8988T (cell line): ENCODE measurements at places on chromosomes 11 and 22.
A peak's percentile ranks its signal among the peaks of the same experiment; 100 is the strongest.

DNA sequence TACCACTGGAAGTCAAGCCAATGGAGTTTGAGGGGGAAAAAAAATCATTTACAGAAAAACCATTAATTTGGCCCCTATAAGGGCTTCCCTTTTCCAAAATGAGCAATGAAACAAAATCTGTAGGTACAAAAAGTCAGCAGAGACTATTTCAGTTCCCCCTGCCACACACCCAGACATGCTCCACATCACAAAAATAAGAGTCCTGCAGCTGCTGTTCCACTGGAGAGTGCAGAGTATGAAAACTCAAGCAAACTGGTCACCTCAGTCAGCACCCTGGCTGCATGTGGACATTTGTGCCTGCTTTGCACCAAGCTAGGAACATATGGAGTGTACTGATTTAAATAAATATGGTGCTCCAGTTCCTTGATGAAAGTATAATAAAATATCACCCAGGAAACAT is 15.1 kb downstream of the POU2AF1 start:
- no peak for DNase-seq

DNA sequence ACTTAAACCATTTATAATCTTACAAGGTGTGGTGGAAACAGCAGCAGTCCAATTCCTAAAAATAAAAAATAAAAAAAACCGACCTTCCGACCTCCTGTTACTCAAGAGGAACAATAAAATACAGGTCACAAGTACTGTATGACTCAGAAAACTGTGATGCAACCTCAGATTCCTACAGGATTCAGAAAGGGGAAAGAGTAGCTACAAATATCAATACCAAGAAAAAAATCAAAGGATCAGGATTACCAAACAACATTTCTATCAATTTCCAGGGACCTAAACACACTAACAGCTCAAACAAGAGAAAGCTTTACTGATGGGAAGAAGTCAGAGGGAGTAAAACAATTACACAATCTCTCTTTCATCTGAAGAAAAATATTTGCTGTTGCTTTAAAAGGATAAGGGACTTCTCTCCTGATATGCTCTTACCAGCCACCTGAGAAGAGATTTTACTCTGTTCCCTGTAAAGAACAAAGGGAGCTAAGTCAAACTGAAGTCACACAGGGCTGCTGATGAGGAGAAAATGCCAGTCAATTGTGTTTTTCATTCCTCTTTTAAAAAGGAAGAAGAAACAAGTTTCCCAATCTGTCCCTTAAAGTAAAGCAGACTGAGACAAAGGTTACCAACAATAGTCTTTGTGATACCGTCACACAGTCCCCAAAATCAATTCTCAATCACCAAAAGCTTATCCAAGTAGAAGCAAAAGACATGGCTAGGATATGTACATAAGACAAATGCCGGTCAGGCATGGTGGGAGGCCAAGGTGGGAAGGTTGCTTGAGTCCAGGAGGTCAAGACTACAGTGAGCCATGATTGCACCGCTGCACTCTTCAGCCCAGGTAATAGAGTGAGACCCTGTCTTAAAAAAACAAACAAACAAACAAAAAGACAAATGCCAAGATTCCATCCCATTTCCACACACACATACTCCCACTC is 39.3 kb downstream of the AMBRA1 start:
- no peak for DNase-seq

- DNase-seq: no peak
Measured at GRCh38 chr11:12472401-12473005, 95.1 kb downstream of the PARVA start.

GRCh38 chr11:73795925-73796632 is 8.4 kb downstream of the MRPL48 start:
- no peak for DNase-seq

GRCh38 chr11:55969845-55970244 is at the start of gene OR10AG1:
TSS of gene OR10AG1 (minus strand) at chr11:55969945. CDS start at chr11:55969907, 38 bp downstream.
- no peak for DNase-seq

DNA sequence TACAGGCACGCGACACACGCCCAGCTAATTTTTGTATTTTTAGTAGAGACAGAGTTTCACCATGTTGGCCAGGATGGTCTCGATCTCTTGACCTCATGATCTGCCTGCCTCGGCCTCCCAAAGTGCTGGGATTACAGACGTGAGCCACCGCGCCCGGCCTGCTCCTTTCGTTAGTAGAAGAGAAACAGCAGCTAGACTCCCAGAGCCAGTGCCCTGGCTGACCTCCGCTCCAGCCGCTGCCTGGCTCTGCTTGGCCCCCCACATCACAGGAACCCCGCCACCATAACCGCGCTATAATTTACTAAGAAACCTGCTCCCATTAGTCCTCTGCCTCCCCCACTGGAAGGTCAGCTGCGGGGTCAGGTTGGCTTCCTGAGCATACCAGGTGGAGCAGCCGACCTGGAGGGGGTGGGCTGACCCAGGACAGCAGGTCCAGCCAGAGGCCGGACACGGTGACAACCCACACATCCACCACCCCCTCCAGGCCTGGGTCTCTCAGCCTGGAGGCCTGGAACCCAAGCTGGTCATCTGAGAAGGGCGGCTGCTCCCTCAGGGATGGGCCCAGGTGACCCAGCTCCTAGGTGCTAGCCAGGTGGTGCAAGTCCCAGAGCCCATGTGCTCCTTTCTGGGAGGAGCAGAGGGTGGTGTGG is 7.5 kb upstream of the POLDIP3 start:
- DNase-seq: no peak

- DNase-seq: no peak
Measured at GRCh38 chr22:24060375-24060788, 49.3 kb downstream of the CABIN1 start.

DNA sequence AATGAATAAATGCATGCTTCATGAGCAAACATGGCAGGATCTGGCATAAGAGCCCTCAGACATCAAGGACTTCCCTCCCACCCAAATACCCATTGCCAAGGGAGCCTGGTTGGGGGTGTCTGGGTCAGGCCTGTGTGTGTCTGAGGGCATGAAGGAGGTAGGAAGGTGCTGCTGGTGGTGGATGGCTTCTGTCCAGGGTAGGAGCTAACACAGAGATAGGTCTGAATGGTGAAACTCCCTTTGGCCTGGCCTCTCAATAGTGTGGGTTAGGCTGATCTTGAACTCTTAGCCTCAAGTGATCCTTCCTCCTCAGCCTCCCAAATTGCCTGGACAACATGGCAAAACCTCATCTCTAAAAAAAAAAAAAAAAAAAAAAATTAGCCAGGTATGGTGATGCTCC is 2.8 kb downstream of the AMPD3 start:
- DNase-seq: no peak

GRCh38 chr11:46264030-46264429 is 13.4 kb upstream of the CREB3L1 start:
- no peak for DNase-seq

DNA sequence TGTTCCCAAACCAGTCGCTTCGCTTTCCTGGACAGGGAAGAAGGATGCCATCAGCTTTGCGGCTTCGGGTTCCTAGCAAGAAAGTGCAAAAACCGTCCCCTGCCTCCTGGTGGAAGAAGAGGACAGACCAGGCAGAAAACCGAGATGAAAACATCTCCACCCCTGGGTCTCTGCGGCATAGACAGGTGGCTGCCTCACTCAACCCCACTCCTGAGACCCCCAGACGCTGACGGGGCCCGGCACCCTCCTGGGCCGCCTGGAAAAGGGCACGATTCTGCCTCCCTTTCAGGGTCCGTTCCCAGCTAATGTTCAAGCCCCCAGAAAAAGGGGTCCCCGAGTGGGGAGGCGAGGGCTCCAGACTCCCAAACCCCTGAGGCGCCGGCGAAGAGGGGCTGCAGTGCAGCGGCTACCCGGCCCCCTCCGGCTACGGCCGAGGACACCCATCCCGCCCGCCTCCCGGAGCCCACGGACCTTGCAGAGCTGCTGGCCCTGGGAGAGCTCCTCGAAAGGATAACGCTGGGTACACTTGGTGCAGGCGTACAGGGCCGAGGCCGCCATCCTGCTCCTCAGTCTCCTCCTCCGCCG is 569 bp downstream of the FAM76B start:
- no peak for DNase-seq

GRCh38 chr22:38830026-38830844 is 13.6 kb downstream of the NPTXR start:
- DNase-seq: no peak

GRCh38 chr11:15500643-15501042 is 385.9 kb downstream of the INSC start:
- no peak for DNase-seq

DNA sequence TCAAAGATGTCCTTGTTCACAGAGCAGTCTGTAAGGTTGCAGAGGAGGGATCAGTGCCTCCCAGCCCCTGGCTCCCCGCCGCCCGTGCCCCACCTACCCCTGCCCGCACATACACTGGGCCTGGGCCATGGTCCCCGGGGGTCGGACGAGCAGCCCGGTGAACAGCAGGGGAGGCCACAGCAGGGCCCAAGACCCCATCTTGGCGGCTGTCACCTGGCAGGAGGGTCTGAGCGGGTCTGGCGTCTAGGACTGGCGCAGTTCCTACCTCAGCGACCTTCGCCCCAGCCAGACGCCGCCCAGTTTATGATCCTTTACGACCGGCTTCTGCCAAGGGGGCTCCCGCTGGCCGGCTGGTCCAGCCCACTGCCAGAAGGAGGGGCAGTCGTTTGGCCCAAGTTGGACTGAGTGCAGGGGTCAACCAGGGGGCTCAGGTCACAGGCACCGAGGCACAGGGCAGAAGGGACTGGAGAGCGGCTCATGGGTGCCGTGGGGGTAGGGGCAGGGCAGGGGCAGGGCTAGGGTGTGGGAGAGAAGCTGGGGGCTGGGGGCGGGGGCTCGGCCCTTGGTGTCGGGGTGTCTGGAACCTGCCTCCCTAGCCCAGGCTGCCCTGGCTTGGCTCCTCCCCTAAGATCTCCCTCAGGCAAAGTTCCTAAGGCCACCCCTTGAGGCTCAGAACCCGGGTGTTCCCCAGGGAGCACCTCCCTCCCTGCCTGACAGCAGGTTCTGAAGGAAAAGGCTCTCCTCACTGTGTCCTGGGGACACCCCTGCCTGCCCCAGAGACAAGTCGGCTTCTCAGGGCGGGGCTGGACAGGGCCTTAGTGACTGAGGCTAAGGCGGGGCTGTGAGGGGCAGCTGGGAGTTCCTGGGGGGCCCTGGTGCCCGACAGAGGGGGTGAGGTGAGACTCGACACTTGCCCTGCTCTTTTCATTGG is at the start of gene CDHR5:
TSS of gene CDHR5 (minus strand) at position 251 of the 931 bp plus-strand sequence. CDS start at position 198, 53 bp downstream.
- DNase-seq: no peak

GRCh38 chr11:118136801-118137200 is 15.8 kb downstream of the SCN4B start:
- DNase-seq: no peak

DNA sequence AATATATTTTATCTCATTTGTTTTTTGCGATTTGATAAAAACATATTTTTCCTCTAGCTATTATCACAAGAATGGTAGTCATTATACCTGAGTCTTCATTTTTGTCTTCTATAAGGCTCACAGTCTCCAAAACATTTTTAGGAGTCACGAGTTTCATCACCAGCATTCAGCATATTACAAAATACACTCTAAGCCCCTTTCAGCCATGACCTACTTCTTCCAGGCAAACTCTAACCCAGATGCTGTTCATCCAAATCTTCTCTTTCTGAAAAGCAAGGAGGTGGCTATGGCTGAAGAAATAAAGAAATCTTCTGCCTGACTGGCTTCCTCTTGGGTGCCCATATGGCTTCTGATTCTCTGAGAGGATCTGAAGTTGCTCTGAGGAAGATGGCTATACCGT is 35.7 kb upstream of the USP47 start:
- no peak for DNase-seq

- DNase-seq: no peak
Measured at GRCh38 chr22:50144005-50144614, 26.4 kb upstream of the PANX2 start.

GRCh38 chr11:128595221-128595620 is 7.9 kb upstream of the ETS1 start:
- DNase-seq: no peak

DNA sequence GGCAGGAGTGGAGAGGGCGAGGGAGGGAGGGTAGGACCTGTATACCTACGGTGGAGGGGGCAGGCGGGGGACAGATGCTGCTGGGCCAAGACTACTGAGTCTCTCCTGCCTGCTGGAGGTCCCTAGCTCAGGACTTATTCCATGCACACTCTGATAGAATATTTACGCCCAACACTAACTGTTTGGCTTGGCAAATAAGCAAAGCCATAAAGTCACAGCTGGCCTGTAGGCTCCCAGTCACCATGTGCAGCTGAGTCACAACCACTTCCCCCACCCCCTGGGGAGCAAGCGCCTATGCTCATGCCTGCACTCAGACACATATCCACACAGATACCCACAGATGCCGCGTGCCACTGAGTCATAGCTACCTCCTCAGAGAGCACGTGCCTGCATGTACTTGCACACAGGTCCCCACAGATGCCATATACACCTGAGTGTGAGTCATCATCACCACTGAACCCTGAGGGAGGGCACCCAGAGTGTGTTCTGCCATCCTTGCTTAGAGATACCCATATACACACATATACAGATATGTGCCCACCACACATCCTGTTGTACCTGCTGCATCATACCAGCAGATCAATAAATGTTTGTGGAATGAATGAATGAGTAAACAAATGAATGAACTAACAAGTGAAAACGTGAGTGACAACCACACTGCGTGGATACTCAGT is 95.8 kb downstream of the SWAP70 start:
- DNase-seq: peak; percentile 94

DNA sequence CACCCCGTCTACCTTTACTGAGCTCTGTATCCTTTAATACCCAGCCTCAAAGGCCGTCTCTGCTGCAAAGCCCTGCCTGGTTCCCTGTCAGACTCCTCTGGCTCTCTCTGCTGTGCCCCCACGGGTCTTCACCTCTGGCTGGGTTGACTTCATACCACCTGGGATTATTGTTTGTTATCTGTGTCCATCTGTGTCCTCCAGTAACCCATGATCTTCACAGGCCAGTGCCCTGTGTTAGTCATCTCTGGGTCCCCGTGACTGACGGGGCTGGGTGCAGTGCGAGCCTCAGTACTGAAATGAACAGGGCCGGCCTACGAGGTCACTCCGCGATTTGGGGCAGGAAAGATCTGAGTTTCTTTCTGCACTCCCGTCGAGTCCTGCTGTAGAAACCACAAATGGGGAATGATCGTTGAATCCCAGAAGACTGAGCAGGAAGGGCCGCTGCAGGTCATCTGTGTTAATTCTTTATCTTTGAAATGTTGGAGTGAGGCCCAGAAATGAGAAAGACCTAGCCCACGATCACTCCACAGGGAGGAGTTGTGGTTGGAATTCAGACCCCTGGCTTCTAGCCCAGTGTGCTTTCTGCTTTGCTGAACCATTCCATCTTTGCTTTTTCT is 12.3 kb upstream of the TUB start:
- DNase-seq: no peak
